ENCODE measurements at places on chromosomes 7 and 10. TPM values are rescaled to one million over a fixed set of nuclear protein-coding genes. Genes with fewer than 3 reads are reported as not detected.

DNA sequence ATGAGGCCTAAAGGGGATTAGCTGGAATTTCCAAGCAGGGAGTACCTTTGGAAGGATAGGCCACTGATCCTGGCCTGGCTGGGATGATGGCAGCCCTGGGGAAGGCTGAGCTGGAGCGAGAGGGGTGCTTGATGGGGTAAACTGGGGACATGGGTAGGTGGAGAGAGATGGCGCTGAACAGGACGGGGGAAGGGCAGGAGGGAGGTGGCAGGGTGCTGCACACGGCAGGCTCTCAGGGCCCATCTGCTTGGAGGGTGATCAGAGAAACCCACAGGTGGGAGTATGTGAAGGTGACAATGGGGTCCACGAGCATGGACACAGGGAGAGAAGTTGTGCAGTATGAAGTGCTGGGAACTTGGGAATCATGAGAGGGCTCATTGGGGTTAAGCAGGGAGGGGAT, 10.3 kb downstream of the MAT1A start:
- H3K36me3 ChIP-seq: no peaks in the 10 kb centered on the region
- no peak overlapping the region for H3K4me3 ChIP-seq
- H3K27ac ChIP-seq: no peak overlapping the region

GRCh38 chr7:30176463-30177109, 41.8 kb downstream of the MTURN start:
- peaks cover 8% of the 10 kb centered on the region for H3K4me1 ChIP-seq
- no peak for DNase-seq
- no peaks in the 10 kb centered on the region for H3K36me3 ChIP-seq
- H3K27me3 ChIP-seq: no peaks in the 10 kb centered on the region
- H3K4me3 ChIP-seq: no peak overlapping the region

- DNase-seq: no peak
- H3K27me3 ChIP-seq: no peaks in the 10 kb centered on the region
- no peaks in the 10 kb centered on the region for H3K36me3 ChIP-seq
- no peak overlapping the region for H3K4me3 ChIP-seq
Measured at GRCh38 chr10:4202938-4203337, 417.9 kb upstream of the KLF6 start.

OLAH gene
- total RNA-seq: 0.34 TPM

DNA sequence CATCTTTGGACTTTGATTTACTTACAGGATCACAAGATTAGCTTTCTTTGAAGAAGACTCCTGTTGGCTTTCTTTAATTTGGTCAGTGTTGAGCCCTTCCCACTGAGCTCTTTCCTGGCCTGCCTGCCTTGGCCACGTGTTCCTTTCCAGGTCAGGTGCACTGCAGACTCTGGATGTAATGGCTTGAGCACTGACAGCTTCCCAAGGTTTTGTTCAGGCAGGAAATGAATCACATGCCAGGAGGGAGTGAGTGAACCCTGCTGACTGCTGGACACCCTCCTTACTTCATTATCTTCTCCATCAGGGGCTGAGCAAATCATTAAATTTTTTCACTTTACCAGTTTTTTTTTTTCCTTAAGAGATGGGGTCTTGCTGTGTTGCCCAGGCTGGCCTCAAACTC, 29.8 kb downstream of the SNX10 start:
- DNase-seq: no peak
- H3K4me1 ChIP-seq: no peaks in the 10 kb centered on the region

- H3K27ac ChIP-seq: no peak overlapping the region
- no peak for DNase-seq
- H3K4me3 ChIP-seq: no peak overlapping the region
- no peaks in the 10 kb centered on the region for H3K36me3 ChIP-seq
- H3K27me3 ChIP-seq: no peaks in the 10 kb centered on the region
Measured at GRCh38 chr10:80561950-80562349, 24.2 kb downstream of the SH2D4B start.

GRCh38 chr10:74445493-74445892, 294.5 kb downstream of the ADK start:
- H3K4me3 ChIP-seq: no peak overlapping the region
- no peaks in the 10 kb centered on the region for H3K4me1 ChIP-seq
- H3K27ac ChIP-seq: no peak overlapping the region
- no peak for DNase-seq
